ENCODE measurements at places on chromosomes 7 and 10. TPM values are rescaled to one million over a fixed set of nuclear protein-coding genes. Genes with fewer than 3 reads are reported as not detected.

LRRC18 gene
- not detected for total RNA-seq

DNA sequence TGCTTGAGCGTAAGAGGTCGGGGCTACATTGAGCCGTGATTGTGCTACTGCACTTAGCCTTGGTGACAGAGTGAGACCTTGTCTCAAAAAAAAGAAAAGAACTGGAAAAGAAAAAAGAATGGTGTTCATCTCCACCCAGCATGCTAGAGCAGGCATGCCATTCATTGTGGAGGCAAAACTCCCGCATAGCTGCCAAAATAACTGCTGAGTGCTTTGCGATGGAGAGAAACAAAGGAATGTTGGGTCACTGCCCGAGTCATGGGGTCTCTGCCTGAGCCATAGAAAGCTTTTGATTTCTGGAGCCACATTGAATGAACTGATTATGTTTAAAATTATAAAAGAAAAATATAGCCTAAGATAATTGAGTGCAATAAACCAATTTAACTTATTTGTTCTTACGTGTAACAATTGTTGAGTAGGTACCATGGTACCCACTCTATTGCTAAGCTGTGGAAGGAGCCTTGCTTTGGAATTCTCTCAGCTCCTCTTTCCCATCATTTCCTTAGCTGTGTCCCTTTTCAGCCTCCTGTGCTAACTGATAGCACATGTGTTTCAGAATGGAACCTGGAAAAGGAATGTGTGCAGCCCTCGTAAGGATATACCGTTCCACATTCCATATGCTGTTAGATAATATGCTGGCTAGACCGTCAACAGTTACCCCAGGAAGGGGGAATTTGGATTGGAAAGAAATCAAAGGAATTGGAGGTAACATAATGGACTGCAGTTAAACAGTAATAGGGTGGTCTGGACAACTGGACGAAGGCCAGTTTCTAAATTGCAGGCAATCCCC lies 99.0 kb downstream of the KIAA1217 start:
- no peak overlapping the region for H3K27ac ChIP-seq
- no peaks in the 10 kb centered on the region for H3K27me3 ChIP-seq
- H3K4me1 ChIP-seq, result no peaks in the 10 kb centered on the region
- no peak for DNase-seq
- no peaks in the 10 kb centered on the region for H3K36me3 ChIP-seq

DNA sequence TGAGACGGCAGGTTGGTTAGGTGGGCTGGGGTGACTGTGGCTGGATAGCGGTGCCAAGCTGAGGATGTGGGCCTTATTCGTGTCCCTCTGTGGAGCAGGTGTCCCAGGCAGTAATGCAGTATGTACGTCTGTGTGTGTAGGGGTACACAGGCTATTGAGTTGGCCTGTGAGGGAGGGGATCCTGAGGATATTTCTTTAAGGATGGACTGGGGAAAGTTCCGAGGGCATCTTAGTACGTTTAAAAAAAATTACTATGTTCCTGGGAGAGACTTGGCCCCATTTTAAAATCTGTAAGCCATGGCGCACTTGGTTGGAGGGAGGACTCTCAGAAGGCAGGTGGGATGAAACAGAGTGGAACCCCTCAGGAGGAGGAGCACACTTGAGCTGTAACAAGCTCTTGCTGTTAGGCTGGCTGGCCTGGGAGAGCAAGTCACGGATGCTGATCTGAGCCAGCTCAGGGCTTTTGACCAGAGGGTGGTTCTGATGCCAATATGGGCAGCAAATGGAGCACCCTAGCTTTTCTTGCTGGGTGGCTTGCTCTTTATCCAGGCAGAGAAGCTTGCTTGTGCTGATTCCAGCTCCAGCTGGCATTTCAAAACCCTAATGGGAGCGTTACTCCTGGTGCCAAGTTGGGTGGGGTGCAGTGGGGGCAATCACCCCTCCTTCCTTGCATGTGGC lies 765 bp downstream of the WBP1L start:
- DNase-seq, result no peak
- peak overlapping the region; percentile 84 for H3K27ac ChIP-seq
- peak overlapping the region; percentile 96 for H3K4me3 ChIP-seq
- no peaks in the 10 kb centered on the region for H3K36me3 ChIP-seq
- no peaks in the 10 kb centered on the region for H3K27me3 ChIP-seq
- H3K4me1 ChIP-seq, result no peaks in the 10 kb centered on the region

GRCh38 chr10:930625-931325 lies 730 bp downstream of the LARP4B start:
- H3K4me3 ChIP-seq, result peak overlapping the region; percentile 99
- H3K27ac ChIP-seq, result peak overlapping the region; percentile 81
- peak; percentile 53 for DNase-seq
- no peaks in the 10 kb centered on the region for H3K36me3 ChIP-seq
- H3K27me3 ChIP-seq, result no peaks in the 10 kb centered on the region

GRCh38 chr7:47293884-47294555 lies 287.9 kb downstream of the TNS3 start:
- H3K4me1 ChIP-seq, result no peaks in the 10 kb centered on the region
- no peak overlapping the region for H3K4me3 ChIP-seq
- no peak for DNase-seq
- peaks cover 78% of the 10 kb centered on the region for H3K36me3 ChIP-seq
- no peaks in the 10 kb centered on the region for H3K27me3 ChIP-seq

SHH gene
- 10.0 TPM for total RNA-seq

CASTOR2 gene
- 2.1 TPM for total RNA-seq

DNA sequence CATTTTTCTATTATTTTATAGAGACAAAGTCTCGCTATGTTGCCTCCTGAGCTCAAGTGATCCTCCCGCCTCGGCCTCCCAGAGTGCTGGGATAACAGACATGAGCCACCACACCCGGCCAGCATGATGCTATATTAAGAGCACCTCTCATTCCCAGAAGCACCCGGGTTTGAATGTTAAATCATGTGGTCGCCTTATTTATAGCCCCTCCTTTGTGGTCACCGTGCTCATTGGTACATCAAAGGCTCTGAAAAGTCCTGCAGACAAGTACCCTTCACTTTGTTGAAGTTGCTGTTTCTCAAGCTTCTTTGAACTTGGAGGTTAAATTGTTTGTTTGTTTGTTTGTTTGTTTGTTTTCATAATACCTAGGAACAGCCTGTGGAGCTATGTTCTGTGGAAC lies 40.0 kb downstream of the CLIP2 start:
- no peak for DNase-seq
- H3K4me1 ChIP-seq, result no peaks in the 10 kb centered on the region
- H3K27ac ChIP-seq, result no peak overlapping the region

- no peak overlapping the region for H3K4me3 ChIP-seq
- no peak overlapping the region for H3K27ac ChIP-seq
- DNase-seq, result no peak
- H3K27me3 ChIP-seq, result no peaks in the 10 kb centered on the region
Measured at GRCh38 chr10:92219559-92219958, 71.3 kb downstream of the CPEB3 start.

MUC12 gene
- not detected for total RNA-seq

GRCh38 chr10:120483651-120484301 lies 26.7 kb downstream of the PLPP4 start:
- H3K36me3 ChIP-seq, result no peaks in the 10 kb centered on the region
- H3K4me3 ChIP-seq, result no peak overlapping the region

SLC13A1 gene
- total RNA-seq, result not detected

DNA sequence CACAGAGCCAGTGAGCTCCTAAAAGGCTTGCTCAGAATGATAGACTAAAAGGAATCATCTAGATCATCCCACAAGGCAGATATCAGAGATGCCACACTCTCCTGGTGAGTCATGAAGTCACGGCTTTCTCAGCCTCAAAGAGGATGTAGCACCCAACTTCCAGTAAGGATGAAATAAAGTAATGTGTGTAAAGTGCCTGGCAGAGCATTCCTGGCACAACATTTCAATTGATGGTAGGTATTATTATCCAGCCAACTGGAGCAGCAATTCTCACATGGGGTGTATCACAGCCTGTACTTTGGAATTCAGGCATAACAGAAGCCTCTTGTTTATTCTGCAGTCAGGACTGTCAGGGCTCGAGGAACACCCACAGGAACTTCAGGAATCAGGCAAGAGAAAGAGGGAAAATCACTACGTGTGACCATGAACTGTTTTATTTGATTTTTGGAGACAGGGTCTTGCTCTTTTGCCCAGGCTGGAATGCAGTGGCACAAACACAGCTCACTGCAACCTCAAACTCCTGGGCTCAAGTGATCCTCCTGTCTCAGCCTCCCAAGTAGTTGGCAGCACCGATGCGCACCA lies 5.3 kb upstream of the NAT16 start:
- no peaks in the 10 kb centered on the region for H3K4me1 ChIP-seq
- no peak for DNase-seq
- no peaks in the 10 kb centered on the region for H3K36me3 ChIP-seq
- no peak overlapping the region for H3K4me3 ChIP-seq

- H3K4me3 ChIP-seq, result no peak overlapping the region
- no peaks in the 10 kb centered on the region for H3K36me3 ChIP-seq
Measured at GRCh38 chr7:1725199-1725690, 55.2 kb downstream of the ELFN1 start.

DNA sequence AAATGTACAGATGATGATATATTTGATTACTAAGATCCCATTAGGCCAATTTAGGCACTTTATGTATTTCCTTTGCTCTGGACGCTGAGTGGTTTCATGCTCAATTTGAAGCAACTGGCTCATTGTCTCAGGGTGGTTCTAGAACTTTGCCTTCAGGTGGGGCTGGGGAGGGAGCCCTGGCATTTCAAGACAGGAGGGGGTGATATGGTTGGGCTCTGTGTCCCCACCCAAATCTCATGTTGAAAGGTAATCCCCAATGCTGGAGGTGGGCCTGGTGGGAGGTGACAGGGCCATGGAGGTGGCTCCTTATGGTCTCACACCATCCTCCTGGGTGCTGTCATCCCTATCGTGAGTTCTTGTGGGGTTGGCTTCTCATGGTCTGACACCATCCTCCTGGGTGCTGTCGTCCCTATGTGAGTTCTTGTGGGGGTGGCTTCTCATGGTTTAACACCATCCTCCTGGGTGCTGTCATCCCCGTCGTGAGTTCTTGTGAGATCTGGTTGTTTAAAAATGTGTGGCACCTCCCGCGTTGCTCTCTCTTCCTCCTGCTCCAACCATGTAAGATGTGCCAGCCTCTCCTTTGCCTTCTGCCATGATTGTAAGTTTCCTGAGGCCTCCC lies 151.5 kb upstream of the KLF6 start:
- peaks cover 3% of the 10 kb centered on the region for H3K4me1 ChIP-seq
- no peaks in the 10 kb centered on the region for H3K27me3 ChIP-seq
- DNase-seq, result no peak
- H3K4me3 ChIP-seq, result no peak overlapping the region
- peak overlapping the region; percentile 96 for H3K27ac ChIP-seq
- no peaks in the 10 kb centered on the region for H3K36me3 ChIP-seq

DNA sequence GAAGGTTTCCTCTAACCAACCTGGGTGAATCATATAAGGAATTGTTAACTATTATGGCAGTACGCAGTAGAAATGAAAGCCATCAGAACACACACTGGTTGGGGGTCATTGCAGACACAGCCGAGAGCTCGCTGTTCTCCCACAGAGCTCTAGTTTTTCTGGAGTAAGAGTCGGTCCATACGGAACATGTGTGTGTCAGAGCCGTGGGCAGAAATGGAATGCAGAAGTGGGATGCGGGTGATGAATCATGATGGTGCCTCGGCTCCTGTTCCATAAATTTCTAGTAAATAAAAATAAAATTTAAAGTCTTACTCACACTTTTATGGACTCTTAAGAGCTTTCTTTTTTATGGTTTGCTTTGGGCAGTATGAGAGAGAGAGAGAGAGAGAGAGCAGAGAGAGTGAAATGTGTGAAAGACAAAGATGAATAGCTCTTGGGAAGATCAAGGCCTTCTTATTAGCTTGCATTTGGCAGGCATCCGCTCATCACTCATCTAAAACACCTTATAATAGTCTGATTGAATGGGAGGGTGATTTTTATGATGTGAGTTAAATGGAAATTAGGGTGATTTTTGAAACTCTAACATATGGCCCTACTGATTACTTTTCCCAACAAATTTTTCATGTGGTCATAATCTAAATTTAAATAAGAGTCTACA lies 98.8 kb upstream of the PFKP start:
- H3K4me3 ChIP-seq, result no peak overlapping the region
- H3K4me1 ChIP-seq, result no peaks in the 10 kb centered on the region
- no peak for DNase-seq
- H3K27ac ChIP-seq, result no peak overlapping the region

DNA sequence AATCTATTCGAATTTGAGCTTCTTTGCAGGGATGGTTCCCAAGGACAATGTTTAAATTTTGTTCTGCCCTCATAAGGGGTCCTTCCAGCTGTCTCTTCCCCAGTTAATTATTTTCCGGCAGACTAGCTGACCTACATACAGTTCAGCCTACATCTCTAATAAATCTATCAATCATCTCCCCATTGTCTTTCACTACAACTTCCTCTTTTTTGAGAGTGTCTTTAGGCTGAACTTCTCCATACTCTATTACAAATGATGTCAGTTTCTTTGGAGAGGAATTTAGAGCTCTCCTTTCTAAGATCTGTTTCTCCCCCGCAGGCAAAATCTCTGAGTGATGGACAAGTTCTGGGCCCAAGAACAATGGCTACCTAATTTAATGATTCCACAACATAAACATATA lies 122.2 kb downstream of the PCLO start:
- no peaks in the 10 kb centered on the region for H3K36me3 ChIP-seq
- H3K4me3 ChIP-seq, result no peak overlapping the region
- no peaks in the 10 kb centered on the region for H3K4me1 ChIP-seq
- no peaks in the 10 kb centered on the region for H3K27me3 ChIP-seq
- H3K27ac ChIP-seq, result no peak overlapping the region

DNA sequence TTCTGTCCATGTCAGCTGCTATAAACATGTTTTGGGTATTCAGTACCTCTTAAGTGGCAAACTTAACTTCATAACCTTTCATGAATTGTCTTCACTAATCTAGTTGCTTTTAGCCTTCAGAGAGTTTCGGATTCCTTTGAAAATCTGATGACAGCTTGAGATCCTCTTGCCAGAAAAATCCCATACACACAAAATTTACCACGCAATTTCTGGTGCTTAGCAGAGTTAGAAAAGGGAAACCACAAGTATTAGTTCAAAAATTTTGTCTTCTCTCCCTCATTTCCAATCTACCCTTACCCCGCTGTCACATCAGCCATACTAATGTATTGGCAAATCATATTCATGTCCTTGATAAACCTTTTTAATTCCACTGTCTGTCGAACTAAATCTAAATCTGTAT lies 72.7 kb upstream of the TMEM106B start:
- H3K4me3 ChIP-seq, result no peak overlapping the region
- H3K36me3 ChIP-seq, result no peaks in the 10 kb centered on the region
- H3K27me3 ChIP-seq, result no peaks in the 10 kb centered on the region
- H3K4me1 ChIP-seq, result no peaks in the 10 kb centered on the region
- DNase-seq, result no peak
- H3K27ac ChIP-seq, result no peak overlapping the region

DNA sequence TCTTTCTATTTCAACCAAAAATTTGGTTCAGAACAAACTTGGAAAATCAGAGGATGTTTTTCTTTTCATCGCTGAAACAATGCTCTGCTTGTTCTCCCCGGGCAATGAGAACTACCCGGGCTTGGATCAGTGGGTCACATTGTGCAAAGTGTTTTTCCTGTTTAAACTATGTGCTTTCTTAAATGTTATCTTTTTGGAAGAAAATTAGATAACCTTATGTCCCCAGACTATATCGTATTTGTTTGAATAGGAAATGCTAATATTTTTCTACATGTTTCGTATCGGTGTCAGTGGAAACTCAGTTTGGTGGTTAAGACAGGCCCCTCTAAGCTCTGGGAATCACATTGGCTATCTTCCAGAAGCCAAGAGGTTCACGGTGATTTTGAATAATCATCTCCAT lies 319.5 kb upstream of the NFE2L3 start:
- no peaks in the 10 kb centered on the region for H3K4me1 ChIP-seq
- no peak for DNase-seq
- no peak overlapping the region for H3K4me3 ChIP-seq
- H3K27ac ChIP-seq, result no peak overlapping the region

- peaks cover 7% of the 10 kb centered on the region for H3K4me1 ChIP-seq
- H3K27ac ChIP-seq, result peak overlapping the region; percentile 25
- DNase-seq, result peak; percentile 52
- H3K4me3 ChIP-seq, result no peak overlapping the region
- peaks cover 13% of the 10 kb centered on the region for H3K36me3 ChIP-seq
- no peaks in the 10 kb centered on the region for H3K27me3 ChIP-seq
Measured at GRCh38 chr10:89217057-89217990, 10.2 kb upstream of the CH25H start.

ABCB4 gene
- 6.7 TPM for total RNA-seq

Measured in liver (tissue), 10 donors.